ENCODE measurements at places on chromosomes 5 and 9.

- peak; percentile 40 for DNase-seq
Observed at GRCh38 chr9:124293718-124294506, 36.2 kb downstream of the NEK6 start.

- no peak for DNase-seq
Observed at GRCh38 chr5:1520791-1521453, 2.8 kb downstream of the LPCAT1 start.

- DNase-seq = no peak
Observed at GRCh38 chr9:69697475-69697874, 25.3 kb upstream of the APBA1 start.

GRCh38 chr5:13378091-13378490 lies 566.4 kb downstream of the DNAH5 start:
- DNase-seq = no peak

GRCh38 chr5:146690880-146691355 lies 174.9 kb upstream of the GPR151 start:
- DNase-seq = no peak

DNA sequence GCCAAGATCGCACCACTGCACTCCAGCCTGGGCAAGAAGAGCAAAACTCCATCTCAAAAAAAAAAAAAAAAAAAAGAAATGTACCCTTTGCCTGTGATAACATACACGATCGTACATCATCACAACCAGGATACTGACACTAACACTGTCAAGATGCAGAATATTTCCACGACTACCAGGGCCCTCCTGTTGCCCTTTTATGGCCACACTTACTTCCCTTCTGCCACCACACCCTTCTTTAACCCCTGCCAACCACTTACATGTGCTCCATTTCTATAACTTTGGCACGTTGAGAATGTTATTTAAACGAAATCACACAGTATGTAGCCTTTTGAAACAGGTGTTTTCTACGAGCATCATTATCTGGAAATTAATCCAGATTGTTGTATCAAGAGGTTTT lies 69.0 kb upstream of the OTULINL start:
- DNase-seq = peak; percentile 18

DNA sequence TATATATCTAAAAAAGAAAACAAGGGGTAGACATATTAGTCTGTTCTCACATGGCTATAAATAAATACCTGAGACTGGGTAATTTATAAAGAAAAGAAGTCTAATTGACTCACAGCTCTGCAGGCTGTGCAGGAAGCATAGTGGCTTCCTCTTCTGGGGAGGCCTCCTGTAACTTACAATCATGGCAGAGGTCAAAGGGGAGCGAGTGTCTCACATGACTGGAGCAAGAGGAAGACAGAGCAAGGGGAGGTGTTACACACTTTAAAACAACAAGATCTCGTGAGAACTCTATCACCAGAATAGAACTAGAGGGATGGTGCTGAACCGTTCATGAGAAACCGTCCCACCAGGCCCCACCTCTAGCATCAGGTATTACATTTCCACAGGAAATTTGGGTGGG lies 616.8 kb downstream of the TLE4 start:
- DNase-seq = no peak

DNA sequence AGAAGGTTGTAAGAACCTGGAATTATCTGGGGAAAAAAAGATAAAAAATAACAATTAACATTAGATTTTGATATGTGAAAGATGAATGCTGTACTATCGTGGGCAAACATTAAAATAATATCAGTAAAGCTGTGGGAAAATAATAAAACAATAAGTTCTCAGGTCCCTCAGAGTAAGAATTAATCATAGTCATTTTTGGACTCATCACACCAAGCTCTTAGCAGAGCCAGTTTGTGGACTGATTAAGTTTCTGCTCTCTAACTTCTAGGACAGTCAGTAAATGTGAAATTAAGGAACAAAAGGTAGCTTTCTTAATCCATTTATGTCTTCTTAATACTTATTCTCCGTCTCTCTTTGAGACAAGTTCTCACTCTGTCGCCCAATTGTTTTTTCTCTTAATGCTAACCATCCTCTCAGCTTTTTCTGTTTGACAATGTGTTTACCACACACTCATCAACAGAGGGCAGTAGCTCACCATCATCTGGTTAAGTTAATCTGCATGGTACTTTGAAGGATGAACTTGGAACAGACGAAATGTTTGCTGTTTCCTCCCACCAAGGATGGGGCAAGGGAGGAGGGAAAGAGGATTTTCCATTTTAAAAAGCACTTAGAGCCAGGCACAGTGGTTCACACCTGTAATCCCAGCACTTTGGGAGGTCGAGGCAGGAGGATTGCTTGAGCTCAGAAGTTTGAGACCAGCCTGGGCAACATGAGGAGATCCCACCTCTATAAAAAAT lies 5.3 kb upstream of the ACO1 start:
- DNase-seq = peak; percentile 81

- DNase-seq = no peak
Observed at GRCh38 chr5:93272108-93272507, 308.9 kb downstream of the NR2F1-AS1 start.

All from NCI-H1105 treated with DMSO at 0.1 percent for 48 hours (cell line).